CD4-positive, alpha-beta T cell treated with Interleukin-17A for 4 hours (primary cell): ENCODE measurements at places on chromosomes 7 and 10.

DNA sequence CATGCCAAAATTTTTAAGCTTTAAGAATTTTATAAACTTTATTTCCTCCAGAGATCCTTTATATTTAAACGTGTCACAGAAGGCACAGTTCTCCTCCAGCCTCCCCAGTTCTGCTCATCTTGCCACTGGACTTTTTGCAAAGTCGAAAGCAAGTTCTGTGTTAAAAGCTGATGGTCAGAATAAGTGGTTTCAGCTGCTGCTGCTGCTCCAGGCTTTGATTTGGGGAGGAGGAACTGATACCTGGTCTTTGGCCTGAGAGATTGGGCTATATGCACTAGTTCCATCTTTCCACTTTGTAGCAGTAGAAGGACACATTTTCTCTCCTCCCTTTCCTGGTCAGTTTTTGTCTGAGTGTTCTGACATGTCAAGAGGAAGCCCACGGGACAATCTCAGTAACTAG lies 435.9 kb upstream of the PHF14 start:
- no peak for DNase-seq

- peak; percentile 48 for DNase-seq
Observed at GRCh38 chr10:9096288-9096687, 1041.8 kb downstream of the GATA3 start.

DNA sequence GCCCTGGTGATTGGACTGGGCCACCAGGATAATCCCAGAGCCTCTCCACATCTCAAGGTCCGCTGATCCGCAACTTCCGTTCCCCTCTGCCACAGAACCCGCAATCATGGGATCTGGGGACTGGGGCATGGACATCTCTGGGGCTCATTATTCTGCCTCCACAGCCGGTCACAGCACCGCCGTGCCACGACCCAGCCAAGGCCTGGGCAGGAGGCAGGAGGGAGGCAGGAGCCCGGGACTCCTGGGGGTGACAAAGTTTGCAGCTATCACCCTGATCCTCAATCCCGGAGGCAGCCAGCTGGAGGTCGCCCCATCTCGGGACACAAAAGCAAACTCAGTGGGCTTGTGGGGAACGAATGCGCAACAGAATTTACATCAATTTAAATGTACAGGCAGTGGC lies 42.9 kb upstream of the TNRC18 start:
- DNase-seq: no peak

GRCh38 chr7:90320418-90320800 lies 695 bp downstream of the FAM237B start:
- no peak for DNase-seq

DNA sequence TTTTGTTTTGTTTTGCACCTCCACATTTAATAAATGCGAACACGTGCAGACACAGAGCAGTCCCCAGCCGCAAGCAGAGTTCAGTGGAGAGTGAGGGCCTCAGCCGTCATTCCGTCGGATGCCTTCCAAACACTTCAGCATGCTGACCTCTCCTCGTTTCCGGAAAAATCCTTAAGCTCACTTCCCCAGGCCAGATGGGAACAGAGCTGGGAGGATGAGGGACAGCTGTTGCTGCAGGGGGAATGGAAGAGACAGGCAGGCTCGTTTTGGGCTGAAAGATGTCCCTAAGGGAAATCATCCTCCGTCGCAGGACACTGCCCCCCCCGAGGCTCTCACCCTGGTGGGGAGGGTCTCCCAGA lies 17.2 kb upstream of the FGFR2 start:
- DNase-seq: no peak

DNA sequence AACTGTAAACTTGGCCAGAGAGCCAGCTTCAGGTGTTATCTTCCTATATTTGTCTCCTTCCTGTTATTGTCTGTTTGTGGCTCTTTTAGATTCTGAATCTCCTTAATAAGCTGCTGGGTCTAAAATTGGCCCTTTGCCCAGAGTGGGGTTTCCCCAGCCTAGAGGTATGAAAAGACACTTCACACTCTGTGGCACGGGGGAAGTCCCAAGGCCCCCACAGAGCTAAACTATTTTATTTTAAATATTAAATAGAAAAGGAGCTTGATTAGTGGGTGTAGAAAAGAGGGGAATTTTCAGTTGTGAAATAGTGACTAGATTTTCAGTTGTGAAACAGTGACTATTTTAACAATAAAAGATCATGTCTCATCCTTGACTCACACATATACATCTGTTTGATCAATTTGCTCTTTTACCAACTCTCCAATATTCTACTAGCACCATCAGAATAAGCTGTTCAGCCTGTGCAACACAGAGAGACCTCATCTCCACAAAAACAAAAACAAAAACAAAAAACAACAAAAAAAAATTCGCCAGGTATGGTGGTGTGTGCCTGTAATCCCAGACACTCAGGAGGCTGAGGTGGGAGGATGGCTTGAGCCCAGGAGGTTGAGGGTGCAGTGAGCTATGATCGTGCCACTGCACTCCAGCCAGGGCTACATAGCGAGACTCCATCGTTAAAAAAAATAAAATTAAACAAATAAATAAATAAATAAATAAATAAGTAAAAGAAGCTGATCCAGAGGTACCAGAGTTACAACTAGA lies 24.9 kb upstream of the ADO start:
- peak; percentile 83 for DNase-seq

GRCh38 chr7:137717045-137717444 lies 129.7 kb downstream of the DGKI start:
- no peak for DNase-seq

DNA sequence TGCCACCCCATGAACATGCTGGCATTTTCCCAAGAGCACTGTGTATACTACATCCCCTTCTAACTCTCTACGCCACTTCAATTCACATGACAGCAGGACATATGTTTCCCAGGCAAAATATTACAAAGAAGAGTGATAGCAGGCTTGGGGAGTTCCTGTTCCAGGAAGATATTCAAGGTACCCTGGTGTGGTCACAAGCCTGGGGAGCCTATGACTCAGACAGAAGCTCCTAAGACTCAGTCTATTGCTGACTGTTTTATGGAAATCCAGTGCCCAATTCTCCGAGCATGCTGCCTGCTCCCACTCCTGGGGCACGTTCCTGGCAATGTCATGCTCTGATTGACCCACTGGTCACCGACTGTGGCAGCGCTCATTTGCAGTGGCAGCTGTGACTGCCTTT lies 23.5 kb upstream of the ABLIM1 start:
- DNase-seq: no peak
